Ecto neural progenitor cell (in vitro differentiated cells): ENCODE measurements at places on chromosomes 6 and 20.

DNA sequence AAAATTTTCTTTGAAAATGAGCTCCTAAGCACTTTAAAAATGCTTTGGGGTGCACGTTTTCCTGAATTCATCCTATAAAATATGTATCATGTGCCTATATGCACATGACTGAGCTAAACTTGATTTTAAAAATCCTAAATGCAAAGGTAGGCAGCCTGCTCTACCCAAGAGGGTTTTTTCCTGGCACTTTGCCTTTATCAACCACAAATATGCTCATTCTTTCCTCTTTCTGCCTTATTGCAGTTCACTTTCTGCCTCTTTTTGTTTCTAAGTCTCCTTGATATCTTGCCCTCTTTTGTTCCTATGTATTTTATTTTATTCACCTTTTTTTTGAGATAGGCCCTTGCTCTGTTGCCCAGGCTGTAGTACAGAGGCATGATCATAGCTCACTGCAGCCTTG is 229.3 kb downstream of the GRM1 start:
- DNase-seq, result no peak

GRCh38 chr6:27100921-27101320 is 146.6 kb upstream of the PRSS16 start:
- DNase-seq, result no peak

GRCh38 chr6:18561037-18561750 is 174.0 kb downstream of the RNF144B start:
- DNase-seq, result no peak

GRCh38 chr6:125974214-125974866 is 12.0 kb upstream of the TRMT11 start:
- DNase-seq, result no peak
